Activated T-cell treated with anti-CD3 and anti-CD28 coated beads for 4 hours (primary cell): ENCODE measurements at places on chromosomes 16 and 17.

DNA sequence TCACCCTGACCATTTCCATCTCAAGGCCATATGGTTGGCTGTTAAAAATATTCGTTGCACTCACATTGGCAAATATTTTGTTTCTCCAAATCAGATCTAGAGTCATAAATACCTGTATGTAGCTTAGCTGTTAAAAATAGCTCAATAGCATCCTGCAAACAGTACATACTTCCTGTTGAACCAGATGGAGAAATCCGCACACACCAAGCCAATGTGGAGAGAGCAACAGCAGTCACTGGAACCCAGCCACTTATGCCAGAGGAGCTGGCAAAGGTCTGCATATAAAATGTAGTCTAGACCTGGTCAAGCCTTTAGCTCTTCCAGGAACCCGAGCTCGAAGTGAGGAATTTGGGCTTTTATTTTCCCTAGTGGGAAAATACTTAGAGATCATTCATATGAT lies 146.4 kb upstream of the KCNJ16 start:
- DNase-seq: no peak

- DNase-seq: peak; percentile 30
Observed at GRCh38 chr16:85936816-85937215, 37.9 kb downstream of the IRF8 start.

GRCh38 chr17:6327007-6327406 lies 107.9 kb downstream of the AIPL1 start:
- DNase-seq: no peak

DNA sequence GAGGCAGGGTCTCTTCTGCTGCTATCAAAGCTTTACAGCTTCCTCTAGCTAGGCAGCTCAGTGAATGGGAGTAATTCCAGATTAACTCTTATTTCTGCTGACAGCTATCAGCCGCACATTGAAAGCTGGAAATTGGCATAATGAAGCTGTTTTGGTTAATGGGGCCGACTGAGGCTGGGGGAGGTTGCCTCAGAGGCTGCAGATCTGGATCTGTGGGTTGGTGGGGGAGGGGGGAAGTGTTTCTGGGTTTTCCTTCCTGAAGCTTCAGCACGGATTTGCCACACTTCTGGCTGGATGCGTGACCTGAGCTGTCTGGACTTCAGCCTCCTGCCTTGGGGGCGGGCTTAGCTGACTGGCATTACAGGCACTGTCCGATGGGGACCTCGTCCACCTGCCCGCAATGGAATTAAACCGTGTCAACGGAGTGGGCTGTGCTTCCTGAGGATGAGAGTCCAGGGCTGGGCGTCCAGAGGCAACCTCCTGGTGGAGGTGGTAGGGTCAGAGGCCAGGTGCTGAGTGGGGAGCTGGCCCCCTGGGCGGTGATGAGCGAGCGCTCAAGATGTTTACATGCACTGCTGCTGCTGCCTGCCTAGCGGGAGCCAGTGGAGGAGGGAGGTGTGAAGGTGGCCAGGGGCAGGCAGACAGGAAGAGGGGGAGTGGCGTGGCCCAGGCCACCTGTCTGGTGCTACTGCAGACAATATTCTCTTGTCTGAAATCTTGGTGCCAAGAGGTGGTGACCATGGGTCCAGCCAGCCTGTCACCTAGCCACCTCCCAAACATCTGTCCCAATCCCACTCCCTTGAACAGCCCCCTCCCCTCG lies 6.7 kb upstream of the ABCC3 start:
- DNase-seq: no peak

DNA sequence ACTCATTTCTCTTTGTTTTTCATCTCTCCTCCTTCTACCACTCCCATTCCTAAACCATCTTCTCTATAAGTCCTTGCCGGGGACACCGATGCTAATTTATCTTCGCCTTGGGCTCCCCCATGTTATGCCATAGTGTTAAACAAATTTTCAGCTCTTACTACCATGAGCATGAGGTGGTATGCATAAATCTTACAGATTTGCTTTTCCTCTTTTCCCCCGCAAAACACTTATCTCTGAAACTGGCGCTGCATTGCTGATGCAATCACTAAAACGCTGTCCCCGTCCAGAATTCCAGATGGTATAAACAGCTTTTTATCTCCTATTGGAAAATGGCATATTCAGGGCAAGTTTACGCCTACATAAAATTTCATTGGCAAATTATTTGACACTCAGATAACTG lies 673.6 kb upstream of the CDH8 start:
- no peak for DNase-seq

DNA sequence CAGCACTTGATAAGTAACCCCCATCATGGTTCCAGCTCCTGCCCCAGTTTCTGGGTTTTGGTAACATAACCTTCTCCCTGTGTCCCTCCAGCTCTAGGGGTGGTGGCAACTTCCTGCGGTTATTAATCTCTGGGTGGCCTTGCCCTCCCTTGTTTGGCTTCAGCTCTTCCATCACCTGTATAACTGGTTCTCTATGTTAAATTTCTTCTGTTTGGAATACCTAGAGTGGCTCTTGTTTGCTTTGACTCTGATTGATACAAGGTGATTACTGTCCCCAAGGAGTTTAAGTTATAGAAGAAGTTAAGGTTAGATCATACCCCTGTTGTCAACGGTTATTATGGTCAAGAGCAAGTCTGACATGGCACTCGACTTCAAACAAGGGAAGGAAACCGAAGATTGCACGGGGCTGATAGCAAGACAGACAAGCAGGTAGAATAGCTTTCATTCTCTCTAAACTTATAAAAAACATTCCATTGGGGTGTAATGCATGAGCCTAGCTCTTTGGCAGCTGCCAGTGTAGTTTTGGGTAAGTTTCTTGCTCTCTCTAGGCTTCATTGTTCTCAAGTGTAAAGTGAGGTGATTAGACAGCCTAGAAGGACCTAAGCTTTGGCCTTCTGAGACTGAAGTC lies 11.0 kb upstream of the CCR7 start:
- no peak for DNase-seq

GRCh38 chr16:50442221-50442620 lies 73.4 kb upstream of the BRD7 start:
- DNase-seq: no peak

- no peak for DNase-seq
Observed at GRCh38 chr16:51053775-51054174, 97.3 kb downstream of the SALL1 start.

DNA sequence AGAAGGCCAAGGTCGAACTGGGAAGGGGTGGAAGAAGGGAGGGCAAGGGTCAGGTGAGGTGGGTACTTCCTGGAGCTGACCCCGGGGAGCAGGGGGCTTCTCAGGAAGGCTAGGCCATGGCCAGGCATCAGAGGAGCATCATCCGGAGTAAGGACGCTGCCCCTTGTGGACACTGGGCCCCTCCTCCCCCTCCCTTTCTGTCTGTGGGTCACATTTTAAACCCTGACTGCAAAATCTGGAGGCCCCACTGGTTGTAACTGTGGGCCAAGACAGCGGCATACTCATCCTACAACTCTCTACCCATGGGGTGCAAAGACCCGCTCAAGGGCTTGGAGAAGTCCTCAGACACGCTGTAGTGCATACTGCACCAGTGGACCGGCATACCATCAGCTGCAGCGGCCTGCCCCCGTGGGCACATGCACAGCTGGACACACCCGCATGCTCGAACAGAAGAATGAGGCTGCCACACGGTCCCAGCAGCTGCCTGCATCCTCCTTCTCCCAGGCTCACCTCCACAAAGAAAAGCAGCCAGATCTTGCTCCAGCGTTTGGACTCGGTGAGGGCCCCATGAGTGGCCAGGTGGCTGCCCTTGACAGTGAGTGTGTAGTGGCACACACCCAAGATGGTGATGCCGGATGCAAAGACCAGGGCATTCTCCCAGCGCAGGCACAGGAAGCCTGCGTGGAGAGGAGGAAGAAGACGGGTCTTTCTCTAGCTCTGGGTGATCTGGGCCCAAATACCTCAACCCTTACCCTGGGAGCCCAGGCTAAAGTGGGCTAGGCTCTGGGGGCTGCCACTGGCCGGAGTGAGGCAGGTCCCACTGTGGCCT lies 1.2 kb downstream of the FADS6 start:
- no peak for DNase-seq

GRCh38 chr17:48478224-48479013 lies 48.4 kb upstream of the SKAP1 start:
- no peak for DNase-seq

DNA sequence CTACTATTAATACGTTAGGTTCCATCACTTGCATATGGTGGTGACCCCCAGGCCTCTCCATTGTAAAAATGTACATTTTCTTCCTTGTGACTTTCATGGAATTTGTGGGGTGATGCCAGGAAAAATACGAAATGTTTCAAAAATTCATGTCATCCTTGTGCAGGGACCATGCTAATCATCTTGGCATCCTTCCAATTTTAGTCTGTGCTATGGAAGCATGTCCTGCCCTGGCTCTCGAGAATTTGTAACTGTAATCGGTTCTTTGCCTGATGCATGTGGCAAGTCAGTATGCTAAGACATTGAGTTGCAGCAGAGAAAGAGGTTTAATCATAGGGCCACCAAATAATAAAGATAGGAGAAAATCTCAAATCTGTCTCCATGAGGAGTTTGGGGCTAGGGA lies 14.3 kb upstream of the GINS3 start:
- no peak for DNase-seq

- no peak for DNase-seq
Observed at GRCh38 chr17:19723964-19724363, 7.6 kb upstream of the SLC47A2 start.

GRCh38 chr17:18040261-18040858 lies 1.2 kb downstream of the GID4 start:
- no peak for DNase-seq

- DNase-seq: no peak
Observed at GRCh38 chr16:17283016-17283415, 187.7 kb downstream of the XYLT1 start.
